ELF-1 (cell line): ENCODE measurements at places on chromosomes 7 and 10.

DNA sequence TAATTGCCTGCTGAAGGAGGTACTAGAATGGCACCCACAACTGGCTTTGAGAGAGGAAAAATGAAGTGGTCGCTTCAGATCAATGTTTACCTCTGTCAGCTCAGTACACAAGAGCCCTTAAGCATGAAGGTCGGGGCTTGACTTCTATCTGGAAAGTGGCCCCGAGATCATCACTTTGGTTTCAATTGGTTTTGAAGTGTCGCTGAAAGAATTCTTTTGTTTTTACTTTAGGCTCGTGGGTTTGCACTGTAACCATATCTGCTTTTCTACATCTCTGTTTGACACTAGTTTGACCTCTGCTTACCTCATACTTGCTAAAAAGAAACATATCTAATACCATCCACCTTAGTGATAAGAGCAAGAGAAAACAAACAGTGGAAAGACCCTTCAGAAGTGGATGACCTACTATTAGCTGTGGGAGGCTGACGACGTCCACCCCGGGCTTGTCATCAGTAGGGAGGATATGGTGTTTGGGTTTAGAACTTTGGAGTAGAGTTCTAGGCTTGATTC lies 361.8 kb downstream of the GATA3 start:
- no peak for DNase-seq

DNA sequence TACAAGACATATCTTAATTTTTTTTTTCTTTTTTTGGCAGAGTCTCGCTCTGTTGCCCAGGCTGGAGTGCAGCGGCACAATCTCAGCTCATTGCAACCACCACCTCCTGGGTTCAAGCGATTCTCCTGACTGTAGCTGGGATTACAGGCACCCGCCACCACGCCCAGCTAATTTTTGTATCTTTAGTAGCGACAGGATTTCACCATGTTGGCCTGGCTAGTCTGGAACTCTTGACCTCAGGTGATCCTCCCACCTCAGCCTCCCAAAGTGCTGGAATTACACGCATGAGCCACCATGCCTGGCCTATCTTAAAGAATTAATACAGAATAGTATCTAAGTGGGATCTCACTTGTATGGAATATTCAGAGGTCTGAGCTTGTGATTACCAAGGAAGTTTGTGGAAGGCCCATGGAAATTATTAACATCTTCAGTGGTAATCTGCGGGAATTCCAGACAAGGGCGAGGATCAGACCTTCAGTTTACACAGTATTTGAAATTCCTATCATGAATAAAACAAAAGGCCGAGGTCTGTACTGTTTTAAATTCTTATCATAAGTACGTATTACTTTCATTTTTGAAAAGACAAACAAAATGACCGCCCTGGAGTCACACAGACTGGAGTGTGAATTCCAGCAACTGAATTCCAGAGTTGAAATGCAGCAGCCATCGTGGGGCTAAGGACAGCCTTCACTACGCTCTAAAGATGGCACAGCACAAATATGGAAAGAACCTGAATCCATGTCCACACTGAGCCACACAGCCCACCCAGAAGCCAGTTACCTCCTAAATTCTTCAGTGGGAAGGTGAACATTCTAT lies 16.7 kb downstream of the GPRIN2 start:
- DNase-seq = no peak

DNA sequence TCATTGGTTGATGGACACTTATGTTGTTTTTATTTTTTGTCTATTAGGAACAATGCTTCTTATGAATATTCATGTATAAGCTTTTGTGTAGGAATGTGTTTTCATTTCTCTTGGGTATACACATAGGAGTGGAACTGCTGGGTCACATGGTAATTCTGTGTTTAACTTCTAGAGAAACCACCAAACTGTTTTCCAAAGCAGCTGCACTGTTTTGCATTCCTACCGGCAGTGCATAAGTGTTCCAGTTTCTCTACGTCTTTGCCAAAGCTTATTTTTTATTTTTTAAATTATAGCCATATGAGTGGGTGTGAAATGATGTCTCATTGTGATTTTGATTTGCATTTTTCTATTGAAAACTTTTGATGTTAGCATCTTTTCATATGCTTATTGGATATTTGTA lies 51.3 kb downstream of the ADK start:
- DNase-seq = no peak

- no peak for DNase-seq
These were observed 42.9 kb upstream of the MET start for GRCh38 chr7:116629051-116629463.

DNA sequence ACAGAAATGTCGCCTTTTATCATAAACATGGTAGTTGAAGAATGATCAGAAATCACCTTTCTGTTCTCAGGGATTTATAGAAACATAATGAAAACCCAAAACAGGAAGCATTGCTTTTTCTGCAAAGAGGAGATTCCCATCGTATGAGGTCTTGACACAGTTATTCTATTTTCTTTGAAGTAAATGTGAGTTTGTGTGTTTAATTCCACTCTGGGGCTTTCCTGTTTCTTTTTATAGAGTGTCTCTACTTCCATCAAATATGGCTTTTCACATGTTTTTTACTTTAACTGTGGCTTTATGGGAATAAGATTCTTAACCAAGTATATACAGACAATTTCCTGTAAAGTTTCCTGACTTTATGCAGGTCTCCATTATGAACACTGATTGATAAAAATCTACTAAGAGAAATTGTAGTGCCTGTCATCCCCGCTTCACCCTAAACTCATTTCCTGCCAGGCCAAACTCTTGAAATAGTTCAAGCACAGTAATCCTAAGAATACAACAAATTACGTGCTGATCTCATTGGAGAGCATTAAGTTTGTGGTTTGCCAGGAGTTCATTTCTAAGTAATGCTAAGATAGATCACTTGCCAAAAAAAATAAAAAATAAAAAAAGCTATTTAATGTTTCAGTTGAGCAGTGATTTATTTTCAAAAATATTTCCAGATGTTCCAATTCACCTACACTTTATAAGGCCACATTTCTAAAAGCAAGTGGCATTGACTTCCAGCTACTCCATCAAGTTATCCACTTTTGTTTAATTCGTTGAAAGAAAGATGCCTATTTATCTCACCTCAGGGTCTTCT lies 52.2 kb upstream of the SEC61G start:
- no peak for DNase-seq

GRCh38 chr10:76265441-76266113 lies 834.2 kb downstream of the LRMDA start:
- DNase-seq = no peak

- no peak for DNase-seq
These were observed 10.0 kb downstream of the TMEM120A start for GRCh38 chr7:75984130-75985008.

DNA sequence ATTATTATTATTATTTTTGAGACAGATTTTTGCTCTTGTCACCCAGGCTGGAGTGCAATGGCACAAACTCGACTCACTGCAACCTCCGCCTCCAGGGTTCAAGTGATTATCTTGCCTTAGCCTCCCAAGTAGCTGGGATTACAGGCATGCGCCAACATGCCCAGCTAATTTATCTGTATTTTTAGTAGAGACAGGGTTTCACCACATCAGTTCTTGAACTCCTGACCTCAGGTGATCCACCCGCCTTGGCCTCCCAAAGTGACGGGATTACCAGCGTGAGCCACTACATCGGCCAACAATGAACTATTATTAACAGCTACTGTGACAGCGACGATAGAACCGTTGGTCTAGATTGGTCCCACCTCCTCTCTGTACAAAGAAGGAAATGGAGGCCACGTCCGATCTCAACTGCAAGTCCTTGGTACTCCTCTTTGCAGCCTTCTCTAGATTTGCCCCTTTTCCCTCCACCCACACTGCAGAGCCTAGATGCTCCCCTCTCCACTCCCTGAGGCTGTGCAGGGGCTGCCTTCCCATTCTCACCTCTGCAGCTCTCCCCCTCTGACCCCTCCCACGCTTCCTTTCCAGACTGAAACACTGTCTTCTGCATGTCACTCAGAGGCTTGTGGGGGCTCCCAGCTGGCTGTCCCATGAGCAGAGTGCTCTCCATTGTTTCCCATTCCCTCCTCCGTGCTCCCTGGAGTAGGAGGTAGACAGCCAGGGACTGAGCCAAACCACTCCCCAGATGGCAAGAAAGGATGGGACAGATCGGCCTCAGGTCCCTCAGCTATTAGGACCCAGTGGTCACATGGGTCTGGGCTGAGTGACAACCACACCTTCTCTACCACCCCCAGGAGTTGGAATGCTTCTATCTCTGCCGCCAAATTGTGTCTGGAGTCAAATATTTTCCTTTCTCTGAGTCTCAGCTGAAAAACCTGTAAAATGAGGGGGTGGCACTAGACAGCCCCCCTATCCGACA lies 2.3 kb downstream of the LOXL4 start:
- no peak for DNase-seq

DNA sequence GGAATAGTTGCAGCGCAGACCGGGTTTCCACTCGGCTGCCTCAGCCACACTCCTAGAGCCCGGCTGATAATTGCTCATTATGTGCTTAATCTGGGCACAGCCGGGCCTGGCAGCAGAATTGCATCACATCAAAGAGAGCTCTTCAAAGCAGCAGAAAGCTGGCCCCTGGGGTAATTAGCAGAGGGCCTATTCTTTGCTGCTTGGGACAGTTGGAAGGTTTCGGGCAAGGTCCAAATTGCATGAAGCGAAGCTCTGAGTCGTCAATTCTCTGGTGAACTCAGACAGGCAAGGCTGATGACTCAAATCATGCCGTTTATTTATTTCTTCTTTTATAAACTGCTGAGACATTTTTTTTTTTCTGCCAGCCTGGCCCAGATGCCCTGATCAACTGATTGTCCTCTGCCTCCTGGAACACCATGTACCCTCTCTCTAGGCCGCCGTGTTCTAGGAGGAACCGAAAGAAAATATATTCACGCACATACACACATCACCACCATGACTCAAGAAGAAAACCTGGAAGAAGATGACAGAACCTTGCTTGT lies 242.2 kb downstream of the RAB11FIP2 start:
- no peak for DNase-seq

DNA sequence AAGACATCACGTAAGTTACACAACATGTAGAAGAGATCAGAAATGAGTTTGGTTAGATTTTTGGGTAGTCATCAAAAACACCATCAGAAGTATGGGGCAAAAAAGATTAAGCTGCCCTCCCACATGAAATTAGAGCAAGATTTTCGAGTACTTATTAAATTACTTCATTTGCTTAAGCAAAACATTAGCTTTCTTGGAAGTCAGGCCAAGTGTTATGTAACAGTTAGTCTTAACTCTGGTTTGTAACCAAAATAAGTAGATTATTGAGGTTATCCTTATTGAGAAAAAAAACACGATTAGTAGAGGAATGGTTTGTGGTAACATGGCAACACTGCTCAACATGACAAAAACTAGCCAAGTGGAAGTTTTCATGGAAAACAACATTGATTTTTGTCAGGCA lies 37.9 kb downstream of the HBP1 start:
- no peak for DNase-seq

DNA sequence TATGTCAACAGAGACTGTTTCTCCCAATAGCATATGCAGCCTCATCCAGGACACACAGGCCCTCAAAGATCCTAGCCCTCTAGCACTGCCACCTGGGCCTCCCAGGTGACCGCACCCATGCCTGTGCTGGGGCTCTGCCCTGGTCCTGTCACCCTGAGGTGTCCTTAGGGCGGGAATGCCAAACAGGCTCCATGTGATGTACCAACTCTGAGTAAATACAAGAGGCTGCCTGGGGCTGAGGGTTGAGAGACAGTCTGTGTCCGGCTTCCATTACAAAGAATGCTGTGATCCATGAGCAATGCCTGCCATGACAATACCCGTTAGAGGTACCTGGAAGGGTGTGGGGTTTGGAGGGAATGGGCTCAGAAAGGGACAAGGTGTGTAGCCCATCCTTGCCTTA lies 83.0 kb upstream of the KAT6B start:
- peak; percentile 38 for DNase-seq

GRCh38 chr10:7525314-7526016 lies 114.6 kb upstream of the SFMBT2 start:
- DNase-seq = peak; percentile 81

GRCh38 chr7:37248396-37248861 lies 200.2 kb downstream of the ELMO1 start:
- DNase-seq = peak; percentile 94

DNA sequence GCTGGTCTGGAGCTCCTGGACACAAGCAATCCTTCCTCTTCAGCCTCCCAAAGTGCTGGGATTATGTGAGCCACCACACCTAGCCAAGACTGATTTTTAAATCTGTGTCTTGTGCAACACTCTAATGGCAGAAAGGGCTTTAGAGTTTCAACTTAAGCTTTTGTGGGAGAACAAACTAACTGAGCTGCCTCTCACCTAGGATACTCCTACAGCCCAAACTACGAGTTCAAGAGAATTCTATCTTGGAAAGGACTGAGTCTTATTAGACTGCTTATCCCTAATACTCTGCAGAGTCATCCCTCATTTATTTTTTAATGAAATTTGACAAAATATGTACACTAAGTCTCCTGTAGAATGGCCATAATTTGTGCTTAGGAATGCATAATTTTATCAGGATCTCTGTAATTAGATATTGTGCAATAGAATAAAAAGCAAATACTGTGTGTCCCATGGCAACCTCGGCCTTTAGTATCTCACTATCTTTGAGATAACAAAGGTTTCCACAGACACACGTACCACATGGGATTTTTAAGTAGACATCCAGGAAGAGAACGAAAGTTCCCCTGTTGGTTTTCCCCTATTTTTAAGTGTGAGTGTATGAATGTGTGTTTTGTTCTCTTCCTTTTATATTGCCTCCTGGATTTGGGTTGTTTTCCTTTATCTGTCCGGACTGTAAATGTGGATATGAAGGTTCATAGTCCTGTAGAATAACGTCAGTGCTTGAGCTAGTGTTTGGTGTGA lies 199.4 kb upstream of the TCF7L2 start:
- no peak for DNase-seq

GRCh38 chr7:69898189-69898588 lies 299.9 kb downstream of the AUTS2 start:
- no peak for DNase-seq

DNA sequence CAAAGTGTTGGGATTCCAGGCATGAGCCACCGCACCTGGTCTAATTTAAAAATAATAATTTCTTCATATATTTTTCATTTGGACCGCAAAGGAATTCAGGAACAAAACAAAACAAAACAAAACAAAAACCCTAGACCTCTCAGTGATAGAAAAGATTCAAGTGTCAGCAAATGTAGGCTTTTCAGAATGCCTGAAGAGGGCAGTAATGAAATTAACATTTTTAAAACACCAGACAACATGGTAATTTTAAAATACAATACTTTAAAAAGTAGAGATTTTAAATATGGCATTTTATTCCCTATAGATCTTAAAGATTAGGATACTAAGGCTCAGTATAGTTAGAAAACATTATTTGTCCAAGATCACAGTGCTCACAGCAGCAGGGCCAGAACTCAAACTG lies 36.6 kb downstream of the DNMBP start:
- DNase-seq = no peak

GRCh38 chr7:1121476-1121875 lies 33.6 kb downstream of the GPER1 start:
- no peak for DNase-seq

GRCh38 chr10:96588616-96589419 lies 2.0 kb upstream of the TM9SF3 start:
- no peak for DNase-seq

DNA sequence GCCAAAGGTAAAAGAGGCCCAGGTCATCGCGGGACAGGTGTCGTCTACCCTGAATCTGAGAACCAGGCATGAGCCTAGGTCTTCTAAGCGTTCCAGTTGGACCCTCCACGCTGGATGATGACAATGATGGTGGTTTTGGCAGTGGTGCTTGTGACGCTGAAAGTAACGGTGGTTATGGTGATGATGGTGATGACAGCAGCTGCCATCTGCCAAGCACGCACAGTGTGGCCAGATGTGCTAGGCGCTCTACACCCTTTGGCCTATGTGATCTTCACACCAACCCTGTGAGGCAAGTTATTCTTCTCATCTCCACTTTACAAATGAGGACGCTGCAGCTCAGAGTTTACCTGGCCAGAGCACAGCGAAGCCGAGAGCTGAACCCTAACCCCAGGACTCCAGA lies 93.9 kb downstream of the FAM53B start:
- DNase-seq = no peak
